ENCODE measurements at places on chromosomes 3 and 15.

GRCh38 chr3:195162033-195162669 lies 108.8 kb downstream of the XXYLT1 start:
- DNase-seq = no peak

DNA sequence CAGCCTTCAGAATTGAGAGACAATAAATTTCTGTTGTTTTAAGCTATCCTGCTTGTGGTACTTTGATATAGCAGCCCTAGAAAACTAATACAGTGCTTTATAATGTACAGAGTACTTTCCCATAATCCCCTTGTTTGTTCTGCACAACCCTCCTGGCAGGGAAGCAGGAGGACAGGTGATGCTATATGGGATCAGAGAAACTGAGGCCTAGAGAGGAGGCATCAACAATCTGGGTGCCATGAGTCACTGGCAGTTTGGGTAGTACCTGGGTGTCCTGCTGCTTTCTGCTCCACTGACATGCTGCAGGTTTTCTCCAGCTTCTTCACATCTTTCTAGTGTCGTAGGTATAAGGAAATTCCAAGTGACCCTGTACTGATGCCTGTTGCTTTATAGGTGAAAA lies 55.0 kb downstream of the CTDSPL start:
- no peak for DNase-seq

DNA sequence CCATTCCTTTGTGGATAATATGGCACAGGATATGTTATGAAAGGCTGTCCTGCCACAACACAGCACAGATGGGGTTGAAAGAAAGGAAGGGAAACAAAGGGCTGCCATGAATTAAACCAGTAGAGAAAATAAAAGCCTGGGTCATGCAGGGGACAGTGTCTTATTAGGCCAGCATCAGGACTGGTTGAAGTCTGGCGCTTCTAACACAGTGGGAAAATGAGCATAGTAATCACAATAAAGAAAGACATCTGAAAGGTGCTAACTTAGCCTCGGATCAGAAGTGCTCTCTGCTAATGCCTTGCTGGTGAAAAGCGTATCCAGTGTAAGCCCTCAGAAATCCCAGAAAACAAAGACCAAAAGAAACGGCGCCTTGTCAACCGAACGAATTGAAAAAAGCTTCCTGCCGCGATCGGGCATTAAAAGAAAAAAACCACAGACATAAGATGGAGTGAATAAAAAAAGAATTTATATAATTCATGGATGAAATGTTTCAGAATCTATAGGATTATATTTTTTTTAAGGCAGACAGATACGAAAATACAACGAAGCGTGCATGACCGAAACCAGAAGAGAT lies 566 bp upstream of the MKRN3 start:
- no peak for DNase-seq

DNA sequence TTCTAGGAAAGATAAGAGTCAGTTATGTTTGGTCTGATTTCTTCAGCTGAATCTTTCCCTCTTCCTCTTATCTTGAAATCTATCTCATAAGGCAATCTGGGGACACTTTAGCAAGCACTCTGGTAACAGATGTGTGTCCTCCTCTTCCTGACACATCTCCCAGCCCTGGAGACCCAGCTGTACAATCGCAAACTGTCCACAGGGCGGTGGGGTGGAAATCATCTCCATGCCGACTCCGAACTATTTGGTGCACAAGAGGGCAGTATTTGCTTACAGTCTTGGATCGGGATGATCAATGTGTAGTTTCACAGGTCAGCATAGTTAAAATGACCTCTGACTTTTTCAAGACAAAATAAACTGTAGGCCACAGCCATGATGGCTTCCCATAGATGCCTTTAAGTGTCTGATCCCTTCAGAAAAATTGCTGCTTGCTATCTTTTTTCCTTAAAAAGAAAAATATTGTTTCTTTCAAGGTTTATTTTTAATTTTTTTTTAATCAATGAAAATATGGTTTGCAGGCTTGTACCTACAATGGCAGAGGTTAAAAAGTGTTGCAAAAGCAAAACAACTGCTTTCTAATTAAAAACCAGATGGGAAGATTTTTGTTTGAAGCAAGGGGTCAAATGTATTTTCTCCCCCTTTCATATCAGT lies 17.7 kb downstream of the EEFSEC start:
- no peak for DNase-seq

All from stimulated activated CD8-positive, alpha-beta memory T cell treated with anti-CD3 and anti-CD28 coated beads, Interleukin-4, amount 100 ng/mL, for 1 hour (primary cell).